ENCODE measurements at places on chromosomes 2 and 18.

DNA sequence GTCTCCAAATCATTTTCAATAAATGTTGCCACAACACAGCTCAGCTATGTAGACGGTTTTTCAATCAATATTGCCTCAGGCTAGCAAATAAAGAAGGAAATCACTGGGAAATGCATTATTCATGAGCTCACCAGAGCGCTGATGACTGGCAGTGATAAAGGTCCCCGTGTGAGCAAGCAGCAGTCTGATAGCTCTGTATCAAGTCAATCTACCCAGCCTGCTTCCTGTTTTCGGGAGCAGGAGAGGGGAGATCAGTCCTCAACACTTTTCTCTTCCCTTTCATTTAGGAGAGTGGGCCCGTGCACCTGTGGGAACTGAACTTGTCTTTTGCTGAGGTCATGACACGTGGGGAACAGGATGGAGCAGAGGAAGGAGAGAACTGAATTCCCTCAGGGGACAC is 253.9 kb upstream of the SIX2 start:
- DNase-seq, result no peak

DNA sequence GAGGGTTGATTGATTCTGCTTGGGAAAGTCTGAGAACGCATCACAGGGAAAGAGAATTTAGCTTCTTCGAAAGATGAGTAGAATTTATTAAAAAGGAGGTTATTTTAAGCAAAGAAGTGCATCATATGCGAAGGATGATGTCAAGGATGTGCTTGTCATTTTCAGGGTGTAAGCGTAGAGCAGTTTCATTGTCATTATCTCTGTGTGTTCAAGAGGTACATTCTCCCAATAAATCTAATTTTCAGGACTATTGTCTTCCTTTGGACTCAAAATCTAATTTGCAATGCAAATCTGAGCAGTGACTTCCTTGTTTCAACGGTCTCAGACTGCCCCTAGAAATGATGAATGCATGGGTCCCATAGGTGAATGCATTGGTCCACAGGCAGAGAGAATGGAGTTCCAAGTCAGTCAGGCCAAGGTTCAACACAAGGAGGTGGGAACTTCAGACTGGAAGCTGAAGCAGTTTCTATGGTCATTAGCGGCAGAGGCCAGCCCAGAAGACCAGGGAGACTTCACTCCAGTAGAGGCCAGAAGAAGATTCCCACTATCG is 99.8 kb downstream of the CDC42EP3 start:
- no peak for DNase-seq

DNA sequence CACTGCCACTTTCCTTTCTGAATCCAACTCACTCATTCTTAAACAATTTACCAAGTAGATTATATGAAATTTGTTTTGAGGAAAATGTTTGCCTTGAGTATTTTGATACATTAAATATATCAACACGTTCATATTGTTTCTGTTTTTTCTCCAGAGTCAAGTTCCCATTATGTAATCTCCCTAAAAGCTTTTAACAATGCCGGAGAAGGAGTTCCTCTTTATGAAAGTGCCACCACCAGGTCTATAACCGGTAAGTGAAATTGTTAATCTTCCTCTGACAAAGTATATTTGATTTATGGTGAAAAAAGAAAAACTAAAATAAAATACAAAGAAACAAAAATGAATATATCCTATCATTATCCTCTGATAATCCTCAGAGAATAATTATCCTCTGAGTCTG is 838.6 kb downstream of the MBD2 start:
- DNase-seq, result no peak

- DNase-seq, result no peak
These were observed 40.4 kb upstream of the MTIF2 start for GRCh38 chr2:55309446-55309845.

GRCh38 chr18:60471652-60472051 is 99.1 kb upstream of the MC4R start:
- no peak for DNase-seq

- no peak for DNase-seq
These were observed 130.6 kb upstream of the UBE2E3 start for GRCh38 chr2:180849851-180850250.

DNA sequence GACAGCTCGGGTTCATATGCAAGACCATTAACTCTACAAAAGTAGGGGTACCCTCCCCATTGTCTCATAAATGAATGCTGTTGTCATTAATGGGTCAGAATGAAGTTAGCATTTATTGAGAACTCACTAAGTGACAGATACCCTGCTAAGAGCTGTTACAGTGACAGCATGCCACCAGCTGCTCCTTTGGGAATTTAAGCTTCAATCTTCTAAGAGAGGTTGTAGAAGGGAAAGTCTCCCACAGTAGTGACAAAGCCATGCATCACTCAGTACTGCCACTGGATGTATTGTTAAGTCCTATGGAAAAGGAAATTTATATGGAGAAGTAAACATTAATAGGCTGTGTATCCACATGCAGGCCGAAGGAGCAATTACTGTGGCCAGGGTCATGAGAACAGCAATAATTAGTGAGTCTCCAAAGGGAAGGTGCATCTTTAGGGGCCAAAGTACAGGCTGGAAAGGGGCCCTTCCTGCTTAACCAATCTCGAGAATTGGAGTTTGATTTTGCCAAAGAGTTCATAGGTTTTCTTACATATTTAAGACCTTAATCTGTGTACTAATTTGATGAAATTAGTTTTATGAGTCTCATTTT is 64.5 kb upstream of the FAM124B start:
- no peak for DNase-seq

- no peak for DNase-seq
These were observed 751.8 kb downstream of the TSN start for GRCh38 chr2:122507261-122507660.

DNA sequence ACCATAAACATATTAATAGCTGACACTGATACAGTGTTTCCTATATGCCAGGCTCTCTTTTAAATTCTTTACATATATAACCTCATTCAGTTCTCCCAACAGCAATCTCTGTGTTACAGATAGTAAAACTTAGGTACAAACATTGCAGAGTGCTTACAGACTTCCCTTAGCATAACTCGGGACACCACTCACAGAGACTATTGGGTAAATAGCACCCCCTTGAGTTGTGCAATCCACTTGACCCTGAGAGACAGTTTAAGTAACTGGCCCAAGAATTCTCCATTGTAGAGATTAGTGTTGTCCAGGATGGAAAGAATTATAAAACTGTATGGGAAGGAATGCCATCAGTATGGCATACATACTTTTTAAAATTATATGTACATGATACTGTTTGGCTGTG is 110.1 kb downstream of the POLE4 start:
- no peak for DNase-seq

DNA sequence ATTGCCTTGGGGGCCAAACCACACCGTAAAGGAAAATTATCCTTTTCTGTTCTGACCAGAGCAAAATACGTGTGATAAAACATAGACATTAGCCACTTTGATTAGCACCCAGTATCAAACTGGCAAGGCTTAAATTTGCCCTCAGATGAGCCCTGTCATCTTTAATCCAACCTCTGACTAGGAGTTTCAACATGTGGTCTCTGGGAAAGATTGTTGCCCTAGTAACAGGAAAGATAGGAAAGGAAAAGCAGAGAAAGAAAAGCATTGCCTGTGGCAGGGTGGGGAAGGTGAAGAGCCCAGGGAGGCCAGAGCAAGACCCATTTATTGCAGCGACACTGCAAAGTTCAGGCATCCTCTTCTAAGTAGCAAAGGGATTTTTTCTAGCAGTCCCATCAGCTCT is 181.5 kb upstream of the SCN7A start:
- DNase-seq, result no peak

DNA sequence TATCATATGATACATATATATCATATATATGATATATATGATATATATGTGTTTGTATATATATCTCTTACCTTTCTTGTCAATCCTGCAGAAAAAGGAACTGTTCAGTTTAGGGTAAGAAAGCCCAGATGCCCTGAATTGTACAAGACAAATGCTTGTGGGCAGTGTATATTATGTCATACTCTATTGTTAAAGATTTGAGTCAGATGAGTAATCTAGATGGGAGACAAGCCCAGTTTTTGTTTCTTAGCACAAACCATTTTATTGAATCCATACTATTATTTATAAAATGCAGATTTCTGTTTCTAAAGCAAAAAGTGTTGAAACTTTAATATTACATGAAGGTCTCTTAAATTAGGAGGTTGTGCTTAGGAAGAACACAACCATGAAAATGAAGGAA is 90.6 kb downstream of the VRK2 start:
- no peak for DNase-seq

GRCh38 chr2:9112079-9112721 is 94.4 kb upstream of the ASAP2 start:
- no peak for DNase-seq

- no peak for DNase-seq
These were observed 32.4 kb downstream of the ASB1 start for GRCh38 chr2:238459081-238459629.

DNA sequence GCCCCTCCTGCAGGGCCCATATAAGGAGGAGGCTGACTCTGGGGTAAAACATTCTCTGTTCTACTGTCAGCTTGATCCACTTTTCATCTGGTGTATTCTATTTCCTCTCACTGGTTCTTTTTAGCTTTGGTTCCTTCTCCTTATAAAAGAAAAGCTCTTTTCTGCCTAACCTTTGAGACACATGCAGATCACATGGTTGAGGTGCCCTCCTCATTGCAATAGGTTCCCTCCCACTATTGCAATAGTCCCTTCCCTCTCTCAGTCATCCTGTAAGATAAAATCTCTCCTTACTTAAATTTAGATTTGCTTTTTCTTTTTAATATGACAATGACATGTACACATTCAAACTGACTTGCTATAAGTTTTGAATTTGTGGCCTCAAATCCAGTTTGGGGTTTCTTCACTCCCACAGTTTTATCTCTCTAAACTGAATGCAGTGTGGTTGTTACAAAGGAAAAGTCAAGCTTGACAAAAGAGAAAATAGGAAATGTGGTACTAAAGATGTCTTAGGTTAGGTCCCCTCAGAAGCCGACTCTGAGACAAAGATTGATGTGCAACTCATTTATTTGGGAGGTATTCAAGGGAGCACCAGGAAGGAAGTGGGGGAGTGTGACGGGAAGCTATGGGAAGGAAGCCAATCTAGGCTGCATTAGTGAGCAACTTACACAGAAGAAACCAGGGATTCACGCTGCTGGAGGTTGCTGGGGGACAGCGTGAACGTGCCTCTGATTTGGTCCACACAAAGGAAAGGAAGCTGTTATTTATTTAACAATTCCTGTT is 127.6 kb upstream of the LINC00305 start:
- DNase-seq, result no peak

Measured in SHP77 (cell line).